ENCODE measurements at places on chromosomes 4 and X.

GRCh38 chrX:135914404-135914803 is 20.9 kb downstream of the SAGE1 start:
- DNase-seq, result no peak

DNA sequence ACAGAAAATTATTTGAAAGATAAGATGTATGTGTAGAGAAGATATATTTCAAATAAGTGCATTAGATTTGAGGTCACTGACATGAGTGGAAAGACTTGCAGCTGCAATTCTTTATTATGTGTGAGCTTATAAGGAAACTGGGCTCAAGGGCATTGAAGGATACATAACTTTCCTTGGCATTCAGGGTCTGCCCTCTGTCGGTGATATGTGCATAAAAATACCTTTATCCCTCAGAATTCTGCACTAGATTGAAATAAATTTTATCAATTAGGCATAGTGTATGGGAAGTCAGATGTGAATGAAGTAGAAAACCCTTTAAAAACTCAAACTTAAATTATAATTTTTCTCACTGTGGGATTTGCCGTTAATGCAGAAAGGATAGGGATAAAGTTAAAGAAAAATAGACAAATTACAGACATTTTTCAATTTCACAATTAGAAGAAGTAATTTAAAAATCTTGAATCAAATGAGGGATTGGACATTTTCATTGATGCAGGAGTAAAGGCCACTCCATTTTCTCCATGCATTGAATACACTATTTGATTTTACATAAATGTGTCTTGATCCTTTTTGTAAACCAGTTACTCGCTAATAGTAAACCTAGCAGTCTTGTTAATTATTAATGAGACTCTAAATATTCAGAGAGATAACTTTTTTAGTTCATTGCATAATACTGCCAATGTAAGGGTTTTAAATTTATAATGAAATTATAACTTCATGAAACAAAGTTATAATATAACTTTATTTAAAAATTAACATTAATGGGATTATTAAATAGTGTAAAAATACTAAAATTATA is 21.0 kb upstream of the ETNPPL start:
- DNase-seq, result no peak

GRCh38 chrX:146581981-146582712 is 227.4 kb upstream of the CXorf51B start:
- DNase-seq, result no peak

DNA sequence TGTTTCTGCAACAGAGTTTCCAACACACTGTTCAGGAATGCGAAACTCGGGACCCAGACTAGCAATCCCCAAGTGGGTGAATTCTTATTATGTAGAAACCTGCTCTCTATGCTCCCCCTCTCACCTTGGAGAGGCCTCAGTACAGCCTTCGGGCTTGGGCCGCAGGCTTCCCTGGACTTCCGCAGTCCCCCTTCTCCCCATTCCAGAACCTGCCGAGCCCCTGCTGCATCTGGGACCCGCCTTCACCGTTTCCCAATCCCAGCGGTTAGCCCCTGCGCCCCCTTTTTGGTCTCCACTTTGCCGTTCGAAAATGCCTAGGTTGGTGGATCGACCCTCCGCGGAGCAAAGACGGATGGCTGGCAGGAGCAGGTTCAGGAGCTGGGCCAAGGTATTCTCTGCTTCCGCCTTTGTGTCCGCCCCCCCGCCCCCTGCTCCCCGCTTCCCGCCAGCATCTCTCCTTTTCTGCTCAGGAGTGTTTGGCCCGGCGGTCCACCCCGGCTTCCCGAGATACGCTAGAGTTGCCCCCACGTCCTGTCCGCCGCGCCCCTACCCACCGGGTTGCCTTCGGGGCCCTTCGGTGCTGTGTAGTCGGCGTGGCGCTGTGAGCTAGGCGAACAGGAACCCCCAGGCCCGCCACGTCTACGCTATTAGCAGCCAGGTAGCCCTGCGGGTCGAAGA is 11.5 kb downstream of the HAND2 start:
- no peak for DNase-seq

GRCh38 chr4:166078383-166078782 is 205.3 kb downstream of the TLL1 start:
- no peak for DNase-seq

- no peak for DNase-seq
Observed at GRCh38 chr4:79682801-79683530, 274.9 kb upstream of the GK2 start.

- DNase-seq, result no peak
Observed at GRCh38 chr4:7485096-7485495, 50.4 kb upstream of the PSAPL1 start.

DNA sequence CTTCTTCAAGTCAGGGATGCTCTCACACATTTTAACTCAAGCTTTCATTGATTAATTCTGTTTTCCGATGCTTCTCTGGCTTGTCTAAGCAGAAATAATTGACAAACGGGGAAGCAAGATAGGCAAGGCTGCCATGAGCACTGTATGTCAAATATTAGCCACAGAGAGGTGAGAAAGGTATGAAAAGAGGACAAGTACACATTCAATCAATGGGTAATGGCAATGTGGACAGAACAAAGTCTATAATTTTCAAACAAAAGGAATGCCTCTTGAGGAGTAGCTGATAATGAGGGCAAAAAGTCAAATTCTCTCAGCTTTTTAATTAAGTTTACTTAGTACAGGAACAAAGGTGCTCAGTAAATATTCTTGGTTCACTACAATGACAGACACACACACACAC is 19.6 kb downstream of the COX7B2 start:
- DNase-seq, result no peak

GRCh38 chr4:146059865-146060264 is 115.7 kb upstream of the LSM6 start:
- DNase-seq, result no peak

- no peak for DNase-seq
Observed at GRCh38 chrX:41097326-41097725, 12.1 kb downstream of the USP9X start.

DNA sequence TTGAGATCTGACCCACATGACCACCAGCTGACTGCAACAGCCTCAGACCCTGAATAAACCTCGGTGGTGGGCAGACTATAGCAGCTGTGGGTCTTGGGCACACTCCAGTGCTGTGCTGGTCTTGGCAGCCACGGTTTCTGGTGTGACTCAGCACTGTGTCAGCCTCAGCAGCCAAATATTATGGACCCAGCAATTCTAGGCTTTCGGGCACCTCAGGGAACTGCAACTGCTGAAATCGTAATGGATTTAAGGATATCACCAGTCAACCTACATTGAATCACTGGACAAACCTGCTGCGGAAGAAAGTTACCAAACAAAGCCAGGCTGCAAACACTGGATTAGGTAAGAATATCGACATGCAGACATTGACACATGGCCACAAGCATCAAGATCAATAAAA is 10.5 kb upstream of the UBE2NL start:
- no peak for DNase-seq

DNA sequence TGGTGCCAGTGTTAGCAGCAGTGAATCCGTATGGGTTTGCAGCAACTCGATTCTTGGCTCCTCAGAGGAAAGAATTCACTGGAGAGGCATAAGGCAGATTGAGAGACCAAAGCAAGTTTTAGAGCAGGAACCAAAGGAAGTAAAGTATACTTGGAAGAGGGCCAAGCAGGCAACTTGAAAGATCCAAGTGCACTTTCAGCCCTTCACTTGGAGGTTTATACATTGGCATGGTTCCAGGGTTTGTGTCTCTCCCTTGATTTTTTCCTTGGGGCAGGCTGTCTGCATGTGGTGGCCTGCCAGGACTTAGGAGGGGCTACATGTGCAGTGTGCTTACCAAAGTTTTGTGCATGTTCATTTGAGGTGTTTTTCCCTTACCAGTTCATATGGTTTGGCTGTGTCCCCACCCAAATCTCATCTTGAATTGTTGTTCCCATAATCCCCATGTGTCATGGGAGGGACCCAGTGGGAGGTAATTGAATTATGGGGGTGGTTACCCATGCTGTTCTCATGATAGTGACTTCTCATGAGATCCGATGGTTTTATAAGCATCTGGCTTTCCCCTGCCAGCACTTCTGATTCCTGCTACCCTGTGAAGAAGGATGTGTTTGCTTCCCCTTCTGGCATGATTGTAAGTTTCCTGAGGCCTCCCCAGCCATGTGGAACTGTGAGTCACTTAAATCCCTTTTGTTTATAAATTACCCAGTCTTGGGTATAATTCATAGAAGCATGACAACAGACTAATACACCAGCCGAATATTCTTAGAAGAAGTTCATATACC is 86.2 kb upstream of the TSPAN5 start:
- no peak for DNase-seq

DNA sequence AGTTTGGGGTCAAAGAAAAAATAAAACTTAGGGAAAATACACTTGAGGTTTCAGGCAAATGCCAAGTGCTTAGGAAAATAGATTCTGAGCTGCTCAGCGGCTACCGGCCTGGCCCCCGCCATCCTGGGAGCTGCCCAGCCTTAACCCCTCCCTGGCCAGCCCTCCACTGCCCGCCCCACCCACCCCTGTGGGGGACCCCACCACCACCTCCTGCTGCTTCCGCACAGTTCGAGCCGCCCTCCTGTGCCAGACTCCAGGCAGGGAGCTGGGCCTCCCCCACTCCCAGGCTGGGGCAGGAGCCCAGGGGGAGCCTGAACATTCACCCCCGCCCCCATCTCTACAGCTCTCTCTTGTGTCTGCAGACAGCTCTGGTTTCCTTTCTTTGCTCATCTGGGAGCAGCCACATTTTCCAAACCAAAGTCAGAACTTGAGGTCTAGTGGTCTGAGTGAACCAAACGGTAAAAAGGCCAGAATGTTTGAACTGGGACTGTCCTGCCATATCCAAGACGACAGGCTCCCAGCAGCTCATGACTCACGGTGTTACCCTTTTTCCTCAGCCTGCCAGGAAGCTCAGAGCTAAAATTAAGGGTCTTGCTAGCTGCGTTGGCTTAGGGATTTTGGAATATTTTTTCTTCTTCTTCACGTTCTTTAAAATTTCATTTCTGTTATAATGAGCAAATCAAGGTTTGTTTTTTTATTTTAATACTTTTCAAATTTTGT is 4.7 kb upstream of the FGFR3 start:
- no peak for DNase-seq

GRCh38 chr4:4521731-4522130 is 20.1 kb downstream of the STX18 start:
- DNase-seq, result no peak

- no peak for DNase-seq
Observed at GRCh38 chr4:166324321-166324720, 451.3 kb downstream of the TLL1 start.

- no peak for DNase-seq
Observed at GRCh38 chr4:48193096-48193836, 59.2 kb upstream of the TXK start.

DNA sequence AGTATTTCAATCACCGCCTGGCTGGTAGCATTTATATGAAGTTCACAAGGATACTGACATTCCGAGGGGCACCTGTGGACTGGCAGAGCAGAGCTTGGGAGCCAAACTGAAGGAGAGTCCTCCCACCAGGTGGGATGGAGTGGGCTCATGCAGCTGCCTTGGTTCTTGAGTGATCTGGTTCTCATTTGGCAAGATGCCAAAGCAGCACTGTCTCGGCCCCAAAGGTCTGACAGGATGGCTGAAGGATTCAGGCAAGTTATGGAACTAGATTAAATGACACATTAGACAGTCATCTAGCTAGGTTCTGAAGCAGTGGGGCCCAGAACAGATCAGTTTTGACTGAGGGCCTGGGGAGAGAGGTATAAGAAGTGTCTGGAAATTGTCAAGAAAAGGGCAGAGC is 3.2 kb downstream of the FGF16 start:
- DNase-seq, result no peak

GRCh38 chr4:111842336-111842735 is 302.9 kb upstream of the FAM241A start:
- no peak for DNase-seq

DNA sequence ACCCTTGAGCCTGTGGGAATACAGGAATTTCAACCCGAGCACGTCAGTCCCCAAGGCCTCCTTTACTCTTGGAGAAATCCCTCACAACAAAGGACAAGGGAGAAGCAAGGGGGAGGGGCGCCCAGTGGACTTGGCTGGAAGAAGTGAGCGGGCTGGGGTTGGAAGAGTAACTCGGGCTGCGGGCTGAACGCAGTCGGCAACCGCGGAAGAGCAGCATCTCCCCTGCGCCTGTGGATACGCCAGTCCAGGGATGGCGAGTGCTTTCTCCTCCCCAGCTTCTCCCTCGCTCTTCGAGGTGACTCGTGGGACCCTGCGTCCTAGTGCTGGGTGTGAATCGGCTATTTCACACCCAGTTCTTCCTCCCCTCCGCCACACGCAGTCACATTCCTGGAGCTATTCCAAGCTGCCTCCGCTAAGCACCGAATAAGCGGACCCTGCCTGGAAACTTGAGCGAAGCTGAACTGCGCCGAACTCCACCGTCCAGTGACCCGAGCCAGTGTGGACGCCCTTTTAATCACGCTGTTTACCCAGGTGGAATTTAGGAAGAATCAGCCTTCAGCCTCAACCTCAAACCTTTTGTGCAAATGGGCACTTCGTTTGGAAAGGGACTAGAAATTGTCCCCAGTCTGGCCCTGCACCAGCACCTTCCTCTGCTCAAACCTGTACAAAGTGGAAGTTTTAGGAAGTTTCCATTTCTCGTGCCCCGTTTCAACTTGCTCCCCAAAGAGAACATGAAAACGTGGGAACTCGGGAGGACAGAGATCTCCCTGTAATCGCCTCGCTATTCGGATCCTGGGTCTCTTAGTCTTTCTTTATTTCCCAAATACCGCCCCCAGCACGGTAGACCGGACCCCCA is 64.3 kb upstream of the WDR17 start:
- DNase-seq, result no peak

DNA sequence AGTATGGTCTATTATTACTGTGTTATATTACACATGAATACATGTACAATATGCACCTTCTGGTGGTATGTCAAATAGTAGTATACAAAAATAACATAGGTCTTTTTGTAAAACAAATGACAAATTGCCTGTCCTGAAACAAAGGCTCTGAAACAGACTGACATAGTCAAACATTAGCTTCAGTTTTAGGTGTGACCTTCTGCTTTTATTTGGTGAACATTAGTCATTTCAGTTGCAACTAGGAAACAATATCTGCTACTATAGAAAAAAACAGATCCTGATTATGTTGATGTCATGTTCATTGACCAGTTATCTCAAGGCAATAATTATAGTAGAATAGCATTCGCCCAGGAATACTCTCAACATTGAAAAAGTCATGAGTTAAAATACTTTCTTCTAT is 123.0 kb downstream of the CHRNA9 start:
- DNase-seq, result no peak

DNA sequence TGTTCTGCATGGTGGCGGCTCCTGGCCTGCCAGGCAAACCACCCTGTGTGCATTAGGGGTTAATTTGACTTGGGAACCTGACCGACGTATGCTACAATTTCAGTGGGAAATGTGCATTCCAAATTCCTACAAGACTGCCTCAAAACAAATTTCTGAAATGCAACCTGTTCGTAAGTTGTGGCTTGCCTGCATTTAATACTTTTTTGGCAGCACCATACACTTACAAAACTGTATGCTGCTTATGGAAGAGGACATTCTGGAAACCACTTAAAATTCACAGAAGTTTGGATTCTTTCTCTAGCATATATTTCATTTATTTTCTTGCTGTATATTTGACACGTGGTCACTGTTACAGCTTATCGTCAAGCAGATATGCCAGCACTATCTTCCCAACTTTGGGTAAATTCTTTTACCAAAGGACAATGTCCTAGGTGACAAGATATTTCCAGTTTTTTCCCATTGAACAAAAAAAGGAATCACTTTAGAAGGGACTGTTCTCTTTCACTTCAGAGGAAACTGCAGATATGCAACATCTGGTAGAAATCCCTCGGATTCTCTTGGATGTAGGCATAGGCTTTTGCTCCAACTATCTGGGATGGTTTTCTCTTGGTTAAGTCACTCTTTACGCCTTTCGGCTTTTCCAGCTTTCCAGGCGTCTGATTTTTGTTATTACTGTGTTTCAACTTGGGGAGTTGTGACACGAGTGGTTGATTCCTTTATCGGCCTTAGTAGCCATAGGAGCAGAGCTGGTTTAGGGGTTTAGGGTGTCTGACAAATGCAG is 9.7 kb upstream of the TENM3 start:
- no peak for DNase-seq

Data from stimulated activated CD4-positive, alpha-beta T cell treated with anti-CD3 and anti-CD28 coated beads, Interleukin-1b, Interleukin-23, amount 100 ng/mL, for 4 hours (primary cell).